Muscle of leg (tissue), 16 donors: ENCODE measurements at places on chromosomes 1 and 21. TPM values are rescaled to one million over a fixed set of nuclear protein-coding genes. Genes with fewer than 3 reads are reported as not detected.

- DNase-seq = no peak
- H3K27me3 ChIP-seq = peaks cover 9% of the 10 kb centered on the region
- no peaks in the 10 kb centered on the region for H3K36me3 ChIP-seq
- H3K4me1 ChIP-seq = peaks cover 11% of the 10 kb centered on the region
- no peak overlapping the region for H3K27ac ChIP-seq
Measured at GRCh38 chr1:167710836-167711235, 10.9 kb upstream of the MPZL1 start.

DNA sequence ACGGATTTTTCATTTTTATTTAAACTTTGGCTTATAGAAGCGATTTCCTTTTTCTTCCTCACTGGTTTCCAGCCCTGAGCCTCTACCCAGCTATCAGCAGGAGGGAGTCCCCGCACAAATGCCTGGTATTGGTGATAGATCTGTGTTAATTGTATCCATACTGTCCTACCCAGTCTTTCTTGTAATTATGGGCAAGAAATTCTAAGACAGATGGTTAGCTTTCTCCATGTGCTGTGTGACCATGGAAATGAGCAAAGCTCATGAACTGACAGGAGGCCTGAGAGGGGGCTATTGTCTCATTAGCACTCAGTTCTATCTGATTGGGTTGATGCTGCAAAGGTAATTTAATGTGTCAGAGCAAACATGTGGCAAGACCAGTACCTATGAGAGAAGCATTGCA lies 108.1 kb upstream of the IVNS1ABP start:
- H3K4me1 ChIP-seq = no peaks in the 10 kb centered on the region
- H3K27ac ChIP-seq = no peak overlapping the region
- no peaks in the 10 kb centered on the region for H3K36me3 ChIP-seq
- no peaks in the 10 kb centered on the region for H3K27me3 ChIP-seq
- H3K4me3 ChIP-seq = no peak overlapping the region
- DNase-seq = no peak

GRCh38 chr21:44301141-44301540 lies 1.3 kb downstream of the PFKL start:
- no peak overlapping the region for H3K27ac ChIP-seq
- H3K4me1 ChIP-seq = peaks cover 59% of the 10 kb centered on the region
- peak overlapping the region; percentile 57 for H3K4me3 ChIP-seq

DNA sequence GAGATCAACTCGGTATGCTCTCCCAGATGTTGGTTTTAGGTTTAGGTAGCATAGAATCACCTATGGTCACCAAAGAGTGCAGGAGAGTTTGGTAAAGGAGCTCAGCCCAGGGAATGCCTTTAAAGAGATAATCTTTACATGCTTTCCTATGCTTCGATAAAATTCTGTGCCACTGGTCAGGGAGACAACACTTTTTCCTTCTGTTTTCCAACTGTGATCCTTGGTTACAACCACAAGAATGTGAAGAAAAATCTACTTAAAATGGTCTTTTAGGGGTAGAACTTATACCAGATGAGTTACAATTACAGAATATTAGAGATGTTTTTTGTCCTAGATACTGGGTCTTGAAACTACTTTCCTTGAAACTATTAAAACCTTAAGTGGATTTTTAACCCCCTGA lies 895.6 kb downstream of the TTLL7 start:
- no peaks in the 10 kb centered on the region for H3K4me1 ChIP-seq
- no peaks in the 10 kb centered on the region for H3K36me3 ChIP-seq
- no peak overlapping the region for H3K4me3 ChIP-seq
- DNase-seq = no peak
- H3K27ac ChIP-seq = peak overlapping the region; percentile 52
- H3K27me3 ChIP-seq = no peaks in the 10 kb centered on the region

- no peaks in the 10 kb centered on the region for H3K27me3 ChIP-seq
- H3K36me3 ChIP-seq = peaks cover 46% of the 10 kb centered on the region
- no peak overlapping the region for H3K27ac ChIP-seq
- H3K4me3 ChIP-seq = no peak overlapping the region
- no peak for DNase-seq
Measured at GRCh38 chr1:201359031-201359872, 18.2 kb downstream of the TNNT2 start.

DNA sequence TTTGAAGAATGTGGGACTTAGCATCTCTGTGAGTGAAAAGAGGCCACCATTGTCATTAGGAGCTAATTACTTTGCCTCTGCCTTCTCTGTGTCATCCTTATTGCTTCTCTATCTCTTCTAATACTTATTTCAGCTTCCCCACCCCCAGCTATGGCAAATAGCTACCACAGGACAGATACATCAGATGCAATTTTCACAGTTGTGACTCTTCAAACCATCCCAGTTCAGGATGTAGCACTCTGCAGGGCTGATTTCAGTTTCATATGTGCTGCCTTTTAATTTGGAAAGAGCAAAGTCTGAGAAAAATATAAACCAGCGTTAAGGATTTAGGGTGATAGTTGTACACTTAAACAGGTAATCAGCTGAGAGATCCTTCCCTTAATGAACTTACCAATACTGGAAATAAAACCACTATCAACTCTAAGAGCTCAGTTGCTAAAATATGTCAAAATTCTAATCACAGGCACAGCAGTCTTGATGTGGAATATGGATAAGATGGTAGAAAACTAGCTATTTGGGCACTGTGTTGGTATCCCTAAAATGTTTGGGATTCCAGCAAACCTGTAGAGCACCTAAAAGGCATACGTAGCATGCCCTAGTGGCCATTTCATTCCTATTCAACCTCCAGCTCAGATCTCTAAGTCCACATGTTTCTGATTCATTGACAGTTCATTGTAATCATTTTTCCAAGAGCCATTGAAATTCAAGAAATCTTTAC lies 148.4 kb downstream of the SYT2 start:
- H3K4me3 ChIP-seq = no peak overlapping the region
- H3K4me1 ChIP-seq = peaks cover 7% of the 10 kb centered on the region
- H3K27ac ChIP-seq = peak overlapping the region; percentile 68
- H3K27me3 ChIP-seq = no peaks in the 10 kb centered on the region
- peaks cover 8% of the 10 kb centered on the region for H3K36me3 ChIP-seq

DNA sequence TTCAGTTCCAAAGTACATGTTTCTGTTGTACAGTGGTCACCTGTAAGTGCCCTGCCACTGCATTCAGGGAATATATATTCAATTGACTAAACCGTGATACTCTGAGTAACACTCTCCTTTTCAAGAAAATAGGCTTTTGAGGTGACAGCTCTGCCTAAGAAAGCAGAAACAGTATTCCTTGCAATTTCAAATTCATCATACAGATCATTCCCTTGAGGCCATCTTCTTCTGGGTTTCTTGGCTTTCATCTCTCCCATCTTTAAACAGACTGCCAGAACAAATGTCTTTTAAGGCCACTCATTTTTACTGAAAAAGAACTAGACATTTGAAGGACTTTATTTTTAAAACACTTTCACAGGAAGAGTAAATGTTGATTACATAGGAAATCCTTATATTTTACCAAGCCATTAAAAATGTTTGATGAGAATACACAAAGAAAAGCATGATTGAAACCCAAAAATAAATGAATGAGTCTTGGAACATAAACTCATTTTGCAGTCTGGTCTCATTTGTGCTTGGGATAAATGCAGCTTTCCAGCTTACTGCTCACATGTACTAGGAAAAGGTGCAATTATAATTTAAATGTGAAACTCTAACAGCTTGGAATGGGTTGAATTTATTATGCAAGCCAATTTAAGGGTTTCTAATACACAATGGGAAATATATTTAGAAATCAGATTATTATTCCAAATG lies 34.7 kb downstream of the PLPPR5 start:
- no peaks in the 10 kb centered on the region for H3K36me3 ChIP-seq
- no peak overlapping the region for H3K4me3 ChIP-seq
- H3K27ac ChIP-seq = no peak overlapping the region

DNA sequence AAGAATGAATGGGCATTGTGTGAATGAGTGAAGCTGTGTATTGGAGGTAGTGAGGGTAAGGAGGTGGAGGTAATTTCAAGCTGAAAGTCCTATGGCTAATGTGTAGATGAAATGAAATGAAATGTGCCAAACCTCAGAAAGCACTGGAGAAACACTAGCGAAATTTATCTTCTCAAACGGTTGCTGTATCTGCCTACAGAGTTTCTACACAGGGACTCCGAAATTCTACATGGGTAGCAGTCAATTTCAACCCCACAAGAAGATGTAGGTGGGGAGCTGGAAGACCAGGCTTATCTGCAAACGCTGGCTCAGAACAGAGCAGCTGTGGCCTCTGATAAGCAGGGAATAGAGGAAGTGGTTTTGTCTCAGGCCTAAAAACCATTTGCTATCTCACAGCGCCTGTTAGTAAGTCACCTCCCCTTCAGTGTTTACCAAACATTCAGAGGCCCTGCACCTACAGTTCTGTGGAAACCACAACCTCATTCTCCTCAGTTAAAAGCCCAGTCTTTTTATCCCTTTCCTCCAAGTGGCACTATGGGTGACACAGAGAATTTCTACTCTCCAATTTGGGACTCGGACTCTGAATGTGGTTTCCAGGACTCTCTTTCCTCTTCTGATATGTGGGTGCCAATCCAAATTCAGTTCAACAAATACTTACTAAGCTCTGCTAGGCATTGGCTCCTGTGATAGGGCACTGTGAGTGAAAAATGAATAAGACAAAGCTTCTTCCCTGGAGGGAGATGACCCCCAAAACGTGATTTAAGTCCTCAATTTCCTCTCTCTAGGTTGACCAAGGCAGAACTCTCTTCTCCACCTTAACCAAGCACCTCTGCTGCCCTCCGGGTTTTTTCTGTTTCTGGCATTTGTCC lies 17.2 kb upstream of the SLAMF6 start:
- DNase-seq = peak; percentile 24

- no peak overlapping the region for H3K4me3 ChIP-seq
- DNase-seq = no peak
- no peak overlapping the region for H3K27ac ChIP-seq
- H3K36me3 ChIP-seq = peaks cover 3% of the 10 kb centered on the region
- peaks cover 4% of the 10 kb centered on the region for H3K27me3 ChIP-seq
Measured at GRCh38 chr1:9321480-9321849, 28.8 kb downstream of the SPSB1 start.

DNA sequence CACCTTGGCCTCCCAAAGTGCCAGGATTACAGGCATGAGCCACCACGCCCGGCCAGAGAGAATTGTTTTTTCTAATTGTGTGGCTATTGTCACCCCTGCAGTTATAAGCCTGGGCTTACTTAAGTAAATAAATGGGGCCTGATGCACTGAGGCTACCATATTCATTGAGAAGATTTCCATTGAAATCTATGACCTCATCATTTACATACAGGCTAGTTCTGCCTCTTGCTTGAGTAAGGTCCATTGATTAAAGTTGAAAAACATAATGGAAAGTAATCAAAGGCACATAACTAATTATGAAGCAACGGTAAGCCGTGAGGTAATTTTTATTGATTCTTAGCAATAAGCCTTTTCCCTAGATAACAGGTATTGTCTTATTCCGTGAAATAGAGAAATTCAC lies 788.9 kb downstream of the ADGRL2 start:
- DNase-seq = no peak
- no peaks in the 10 kb centered on the region for H3K36me3 ChIP-seq
- H3K27ac ChIP-seq = no peak overlapping the region
- no peaks in the 10 kb centered on the region for H3K4me1 ChIP-seq
- H3K4me3 ChIP-seq = no peak overlapping the region

DNA sequence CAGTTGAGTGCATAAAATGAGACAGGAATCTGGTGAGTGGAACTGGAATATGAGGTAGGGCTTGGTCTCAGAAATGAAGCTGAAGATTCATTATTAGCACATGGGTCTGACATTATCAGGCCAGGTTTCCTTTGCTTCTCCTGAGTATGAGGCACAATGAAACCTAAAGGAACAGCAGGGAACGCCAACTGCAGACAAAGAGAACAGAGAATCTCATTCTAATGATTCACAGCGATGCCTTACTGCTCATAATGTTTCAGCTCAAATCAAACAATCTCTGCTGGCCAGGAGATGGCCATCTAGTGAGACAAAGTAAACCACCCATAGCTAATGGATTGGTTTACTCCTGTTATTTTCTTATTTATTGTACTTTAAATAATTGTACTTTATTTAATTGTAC lies 133.5 kb downstream of the C1orf21 start:
- no peaks in the 10 kb centered on the region for H3K27me3 ChIP-seq
- no peak for DNase-seq
- no peaks in the 10 kb centered on the region for H3K4me1 ChIP-seq

LRRC38 gene
- total RNA-seq = 11.9 TPM

NUP210L gene
- 0.04 TPM for total RNA-seq

BSND gene
- total RNA-seq = not detected

FYB2 gene
- not detected for total RNA-seq

PRDM16 gene
- total RNA-seq = 0.66 TPM

LPGAT1 gene
- 23.1 TPM for total RNA-seq
